Muscle of back (tissue), 13 donors: ENCODE measurements at places on chromosomes 12 and 14. TPM values are rescaled to one million over a fixed set of nuclear protein-coding genes. Genes with fewer than 3 reads are reported as not detected.

GRCh38 chr14:49303946-49304516 is 282.1 kb downstream of the RPS29 start:
- DNase-seq, result peak; percentile 71

GRCh38 chr12:69107541-69107940 is 131.8 kb upstream of the CPSF6 start:
- DNase-seq, result no peak

DNA sequence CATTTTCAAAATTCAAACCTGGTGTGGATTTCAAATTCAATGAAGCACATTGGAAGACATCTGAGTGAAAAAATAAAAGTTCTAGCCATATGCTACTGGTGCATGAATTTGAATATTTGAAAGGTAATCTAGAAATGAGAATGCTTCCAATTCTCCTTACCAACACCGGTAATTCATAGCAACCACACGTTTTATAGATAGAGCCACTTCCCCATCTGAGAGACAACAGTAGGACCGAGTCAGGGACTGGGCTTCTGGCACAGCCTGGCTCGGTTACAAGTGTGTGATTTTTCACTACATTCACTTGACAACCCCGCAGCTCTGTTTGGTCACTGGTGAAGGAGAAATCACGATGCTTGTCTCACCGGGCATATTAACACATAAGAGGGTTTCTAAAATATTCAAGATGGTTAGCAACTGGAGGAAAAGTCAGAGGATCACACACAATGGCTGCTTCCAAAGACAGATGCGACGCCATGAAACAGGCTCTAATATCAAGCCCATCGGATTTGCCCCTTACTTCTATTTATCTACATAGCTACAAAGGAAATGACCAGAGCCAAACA is 86.5 kb upstream of the FOXN3 start:
- no peak for DNase-seq

DNA sequence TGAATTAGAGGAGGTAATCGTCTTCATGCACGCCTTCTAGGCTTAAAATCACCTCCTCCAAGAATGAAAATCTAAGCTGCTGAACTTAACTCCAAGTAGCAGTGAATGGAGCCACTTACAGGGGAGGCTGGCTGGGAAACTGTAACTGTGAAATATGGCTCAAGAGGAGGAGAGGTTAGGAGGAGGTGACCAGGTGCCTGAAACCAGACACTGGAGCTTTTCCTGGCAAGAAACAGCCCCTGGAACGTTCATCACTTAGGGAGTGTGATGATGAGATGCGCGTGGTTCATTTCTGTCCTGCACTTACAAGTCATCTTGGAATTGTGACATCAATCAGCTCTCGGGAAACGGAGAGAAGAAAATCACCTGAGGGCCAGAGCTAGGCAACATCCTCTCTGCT is 62.3 kb upstream of the TMEM132C start:
- DNase-seq, result no peak

DNA sequence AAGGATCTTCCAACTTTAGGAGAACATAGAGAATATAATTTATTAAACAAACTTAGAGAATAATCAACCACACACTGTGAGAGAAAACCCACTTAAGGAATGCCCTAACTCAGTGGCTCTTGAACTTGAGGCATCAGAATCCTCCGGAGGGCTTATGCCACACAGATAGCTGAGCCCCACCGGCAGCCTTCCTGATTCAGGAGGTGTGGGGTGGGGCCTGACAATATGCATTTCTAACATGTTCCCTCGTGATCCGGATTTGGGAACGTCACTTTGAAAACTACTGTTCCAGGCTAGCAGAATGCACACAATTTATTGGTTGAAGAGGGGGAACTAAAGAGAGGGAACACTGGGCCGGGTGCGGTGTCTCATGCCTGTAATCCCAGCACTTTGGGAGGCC is 2.0 kb upstream of the SOAT2 start:
- DNase-seq, result no peak

The TMEM117 gene
- polyA plus RNA-seq, result 8.9 TPM

- peak; percentile 32 for DNase-seq
Observed at GRCh38 chr14:55580470-55581341, 699 bp downstream of the KTN1 start.
